ENCODE measurements at places on chromosomes 2 and 18. TPM values are rescaled to one million over a fixed set of nuclear protein-coding genes. Genes with fewer than 3 reads are reported as not detected.

DNA sequence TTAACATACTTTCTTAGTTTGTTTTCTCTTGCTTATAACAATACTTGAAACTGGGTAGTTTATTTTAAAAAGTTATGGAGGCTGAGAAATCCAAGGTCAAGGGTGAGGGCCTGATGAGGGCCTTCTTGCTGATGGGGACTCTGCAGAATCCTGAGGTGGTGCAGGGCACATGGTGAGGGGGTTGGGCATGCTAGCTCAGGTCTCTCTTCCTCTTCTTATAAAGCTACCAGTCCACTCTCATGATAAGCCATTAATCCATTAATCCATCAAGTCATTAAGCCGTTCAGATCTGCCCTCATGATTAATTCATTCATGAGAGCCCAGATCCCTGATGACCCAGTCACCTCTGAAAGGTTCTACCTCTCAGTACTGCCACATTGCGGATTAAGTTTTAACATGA, 21.4 kb downstream of the ALMS1 start:
- no peak for DNase-seq

DNA sequence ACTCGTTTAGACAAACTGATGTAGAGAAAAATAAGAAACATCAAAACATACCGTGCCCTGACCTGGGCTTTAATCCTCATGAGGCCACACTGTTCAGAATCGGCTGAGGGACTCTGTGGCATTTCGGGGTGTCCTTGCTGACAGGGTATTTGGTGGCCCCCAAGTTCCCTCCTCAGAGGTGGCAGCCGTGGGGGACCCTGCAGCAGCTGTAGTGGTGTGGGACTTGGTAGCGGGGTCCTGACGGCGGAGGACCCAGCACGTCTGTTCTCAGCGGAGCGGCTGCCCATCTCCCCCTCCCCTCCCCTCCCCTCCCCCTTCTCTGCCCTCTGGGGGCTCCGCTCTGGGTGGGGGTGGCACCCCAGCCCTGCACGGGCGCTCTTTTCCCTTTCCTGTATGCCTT, 18.4 kb downstream of the KCNG2 start:
- no peak for DNase-seq

DNA sequence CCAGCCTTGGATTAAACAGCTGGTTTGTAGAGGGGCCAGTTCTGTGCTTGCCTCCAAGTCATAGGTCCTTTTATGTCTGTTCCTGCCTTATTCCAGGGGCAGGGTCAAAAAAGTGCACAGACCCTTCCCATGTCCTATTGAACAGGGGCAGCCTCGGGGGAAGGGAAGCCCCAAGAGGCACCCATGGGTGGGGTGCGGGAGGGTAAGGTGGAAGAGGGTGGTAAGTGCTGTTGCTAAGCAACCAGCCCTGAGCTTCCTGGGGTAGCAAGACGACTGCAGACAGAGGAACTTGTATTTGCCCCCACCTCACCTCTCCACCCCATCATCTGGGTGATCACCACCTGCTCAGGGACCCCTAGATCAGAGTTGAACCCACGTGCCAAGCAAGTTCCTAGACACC, 7.7 kb downstream of the DNMT3A start:
- DNase-seq = no peak

DNA sequence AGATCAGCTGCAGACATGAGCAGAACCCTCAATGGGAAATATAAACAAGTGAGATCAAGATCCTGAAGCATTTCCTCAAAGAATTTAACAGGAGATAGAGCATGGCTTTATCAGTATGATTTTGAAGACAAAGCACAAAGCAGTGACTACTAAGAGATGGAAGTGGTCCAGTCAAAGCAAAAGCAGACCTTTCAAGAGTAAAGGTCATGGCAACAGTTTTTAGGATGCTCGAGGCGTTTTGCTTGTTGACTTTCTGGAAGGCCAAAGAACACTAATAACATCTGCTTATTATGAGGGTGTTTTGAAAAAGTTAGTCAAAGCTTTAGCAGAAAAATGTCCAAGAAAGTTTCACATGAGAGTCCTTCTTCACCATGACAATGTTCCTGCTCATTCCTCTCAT, 128.5 kb downstream of the KCNE4 start:
- DNase-seq = no peak

GRCh38 chr2:28662468-28663181, 89.0 kb upstream of the PPP1CB start:
- no peak for DNase-seq

- peak; percentile 90 for DNase-seq
These were observed 45.1 kb upstream of the SERTAD2 start for GRCh38 chr2:64698668-64699444.

- no peak for DNase-seq
These were observed 13.2 kb upstream of the KLHL30 start for GRCh38 chr2:238125127-238125885.

GRCh38 chr2:113716291-113716690, 40.2 kb downstream of the SLC35F5 start:
- no peak for DNase-seq

GRCh38 chr18:33594799-33595198, 16.8 kb downstream of the ASXL3 start:
- DNase-seq = no peak

DNA sequence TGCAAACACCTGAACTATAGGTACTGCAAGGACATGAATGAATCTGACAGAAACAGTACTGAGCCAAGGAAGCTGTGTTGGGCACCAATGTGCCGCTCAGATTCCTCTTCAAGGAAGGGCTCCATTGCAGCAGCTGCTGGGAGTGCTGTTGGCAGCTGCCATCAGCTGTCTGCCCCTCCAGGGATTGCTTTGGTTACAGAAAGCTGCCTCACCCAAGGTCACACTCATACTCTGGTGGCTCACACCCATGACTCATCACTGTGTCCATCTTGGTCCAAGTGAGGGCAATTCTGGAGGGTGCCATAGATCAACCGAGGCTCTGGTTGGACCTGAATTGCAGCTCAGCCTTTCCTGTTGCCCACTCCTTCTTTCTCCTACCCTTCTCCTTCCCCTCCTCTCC, 24.4 kb upstream of the TRPM8 start:
- DNase-seq = peak; percentile 2

DNA sequence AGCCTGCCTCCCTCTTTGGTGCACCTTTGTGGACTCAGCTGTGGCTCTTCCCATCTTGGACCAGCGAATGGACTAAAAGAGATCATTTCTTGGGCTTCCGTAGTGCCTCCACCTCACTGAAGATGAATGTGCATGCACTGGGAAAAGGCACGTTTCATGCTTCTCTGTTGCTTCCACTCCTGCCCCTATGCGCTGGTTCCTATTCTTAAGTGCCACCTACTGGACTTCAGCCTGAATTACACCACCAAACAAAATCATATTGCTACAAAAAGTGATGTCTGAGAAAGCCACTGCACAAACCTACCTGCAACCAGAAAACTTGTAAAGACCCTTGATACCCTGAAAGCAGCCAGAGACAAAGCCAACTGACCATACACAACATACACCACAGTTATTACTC, 695.6 kb downstream of the TSN start:
- DNase-seq = peak; percentile 62

GRCh38 chr2:177232098-177232704, 19.6 kb downstream of the HNRNPA3 start:
- no peak for DNase-seq

GRCh38 chr18:53946594-53946993, 277.9 kb downstream of the MBD2 start:
- no peak for DNase-seq

- DNase-seq = peak; percentile 5
These were observed 36.9 kb downstream of the REEP1 start for GRCh38 chr2:86300496-86300895.

DNA sequence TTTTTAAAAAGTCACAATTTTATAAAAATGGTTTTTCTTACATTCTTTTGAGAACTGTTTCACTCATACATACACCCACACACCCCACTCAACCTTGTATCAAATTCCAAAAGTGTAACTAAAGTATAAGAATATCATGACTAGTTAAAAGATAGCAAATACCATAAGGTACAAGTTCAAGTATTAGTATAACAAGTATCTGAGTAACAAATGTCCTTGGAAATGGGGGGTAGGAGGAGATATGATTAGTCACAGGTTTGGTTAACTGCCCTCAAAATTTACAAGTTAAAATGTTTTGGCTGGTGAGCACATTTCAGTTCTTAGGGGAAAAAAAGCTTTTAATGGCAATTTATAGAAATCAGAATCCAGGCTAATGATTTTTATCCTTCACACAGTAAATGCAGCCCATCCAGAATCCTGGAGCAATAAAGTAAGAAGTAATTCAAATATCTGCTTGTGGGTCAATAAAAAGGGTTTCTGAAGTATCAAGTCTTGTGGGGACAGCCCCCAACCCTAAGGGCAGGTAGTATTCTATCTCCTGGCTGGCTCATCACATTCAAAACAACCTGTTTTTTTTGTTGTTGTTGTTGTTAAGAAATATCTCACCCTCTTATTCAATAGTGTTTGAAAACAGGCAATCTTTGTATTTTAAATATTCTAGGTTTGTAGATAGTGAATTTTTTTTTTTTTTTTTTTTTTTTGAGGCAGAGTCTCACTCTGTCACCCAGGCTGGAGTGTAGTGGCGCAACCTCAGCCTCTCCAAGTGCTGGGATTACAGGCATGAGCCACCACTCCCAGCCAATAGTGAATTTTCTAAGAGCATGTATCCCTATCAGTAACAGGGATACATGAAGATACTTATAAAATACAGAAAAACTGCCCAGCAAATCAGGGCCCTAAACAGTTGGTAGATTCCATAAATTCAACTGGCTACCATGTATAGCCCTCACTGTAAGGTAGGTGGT, 14.5 kb downstream of the IAH1 start:
- DNase-seq = no peak

- DNase-seq = no peak
These were observed 24.9 kb upstream of the C1GALT1C1L start for GRCh38 chr2:43701111-43701510.

DNA sequence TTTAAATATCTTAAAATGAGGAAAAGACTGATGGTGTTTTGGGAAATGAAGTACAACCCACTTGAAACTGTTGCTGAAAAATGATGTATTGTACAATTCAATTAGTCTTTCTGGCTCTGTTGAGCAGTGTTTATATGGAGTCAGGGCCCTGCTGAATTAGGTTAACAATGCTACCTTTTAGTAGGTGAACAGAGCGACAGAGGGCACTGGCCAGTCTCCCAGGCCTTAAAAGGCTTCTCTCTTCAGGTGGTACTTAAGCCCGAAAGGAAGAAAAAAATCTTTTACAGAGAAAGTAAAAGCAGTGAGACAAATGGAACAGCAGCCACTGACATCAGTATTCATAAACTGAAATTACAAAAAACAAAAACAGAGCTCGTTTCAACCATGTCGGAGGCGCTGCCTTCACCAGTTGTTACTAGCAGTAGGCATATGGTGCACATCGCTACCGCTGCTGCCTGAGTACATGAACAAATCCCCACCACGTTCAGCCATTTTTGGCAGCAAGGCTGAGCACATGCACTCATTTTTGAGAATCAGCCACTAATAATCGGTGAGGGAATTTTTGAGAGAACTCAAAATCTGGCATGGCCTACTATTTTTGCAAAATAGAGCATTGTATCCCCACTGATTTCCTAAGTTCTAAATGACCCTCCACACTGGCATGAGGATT, 91.8 kb downstream of the PLEKHM3 start:
- DNase-seq = no peak

DNA sequence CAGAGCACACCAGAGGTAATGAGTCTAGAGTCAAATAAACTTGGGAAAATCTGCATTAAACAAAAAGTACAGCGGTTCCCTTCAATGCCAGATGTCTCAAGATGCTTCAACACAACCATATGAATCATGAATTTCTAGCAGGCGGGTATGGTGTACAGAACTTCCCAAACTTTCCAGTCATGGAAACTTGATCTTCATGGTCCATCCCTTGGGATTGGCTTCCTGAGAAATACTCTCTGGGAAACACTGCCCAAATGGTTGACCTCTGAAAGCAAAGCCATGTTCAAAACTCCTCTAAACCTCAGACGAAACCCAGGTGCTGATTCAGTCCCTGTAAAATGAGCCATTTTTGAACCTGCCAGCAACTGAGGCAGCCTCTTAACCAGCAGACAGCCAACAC, 16.4 kb upstream of the TMEM247 start:
- no peak for DNase-seq

GRCh38 chr2:18540872-18541271, 19.6 kb downstream of the RDH14 start:
- DNase-seq = no peak

- no peak for DNase-seq
These were observed 52.6 kb upstream of the NFU1 start for GRCh38 chr2:69489793-69490192.

- DNase-seq = no peak
These were observed 73.6 kb downstream of the TMEM17 start for GRCh38 chr2:62432407-62432806.

DNA sequence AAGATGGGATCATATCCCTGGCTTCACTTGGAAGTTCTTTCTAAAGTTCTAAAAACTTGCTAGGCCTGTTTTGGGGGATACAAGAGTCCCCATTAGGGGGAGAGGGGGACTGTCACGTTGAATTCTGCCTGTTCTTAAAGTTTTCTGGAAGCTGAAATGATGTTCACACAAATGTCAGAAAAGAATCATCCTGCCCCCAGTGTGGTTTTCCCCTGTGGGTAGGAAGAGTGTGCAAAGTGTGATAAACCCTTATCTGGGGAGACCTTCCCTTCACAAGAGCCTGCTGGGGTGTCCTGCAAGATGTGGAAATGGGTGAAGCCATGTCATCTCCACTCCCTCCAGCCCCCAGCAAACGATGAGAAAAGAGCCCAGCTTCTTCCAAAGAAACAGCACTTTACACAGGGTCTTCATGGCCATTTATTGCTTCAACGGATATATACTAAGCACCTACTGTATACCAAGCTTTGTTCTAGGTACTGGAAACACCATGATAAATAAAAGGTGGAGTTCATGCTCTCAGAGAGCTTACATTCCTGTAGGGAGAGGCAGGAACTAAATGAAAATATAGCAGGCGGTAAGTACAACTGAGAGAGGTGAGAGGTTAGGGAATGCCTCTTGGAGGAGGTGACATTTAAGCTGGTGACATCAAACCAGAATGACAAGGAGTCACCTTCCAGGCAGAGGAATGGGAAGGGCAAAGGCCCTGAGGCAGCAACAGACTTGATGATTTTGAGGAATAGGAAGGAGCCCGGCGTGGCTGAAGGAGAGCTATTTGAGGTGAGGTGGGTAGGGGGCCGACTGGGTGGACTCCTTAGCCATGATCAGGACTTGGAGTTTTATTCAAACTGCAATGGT, 1.6 kb downstream of the MFSD2B start:
- no peak for DNase-seq

SLC19A3 gene
- total RNA-seq = not detected

CNGA3 gene
- not detected for total RNA-seq

PLGLB1 gene
- total RNA-seq = 0.17 TPM

LRRC30 gene
- not detected for total RNA-seq

CCDC68 gene
- 0.08 TPM for total RNA-seq

ADNP2 gene
- total RNA-seq = 23.7 TPM

ANKRD53 gene
- total RNA-seq = 0.03 TPM

TUBA3D gene
- 2.9 TPM for total RNA-seq

CHST10 gene
- total RNA-seq = 18.0 TPM

EVA1A gene
- total RNA-seq = 142 TPM

G6PC2 gene
- not detected for total RNA-seq

CYS1 gene
- 0.05 TPM for total RNA-seq

CYB5A gene
- 37.6 TPM for total RNA-seq

UGT1A10 gene
- total RNA-seq = not detected

IL1RL2 gene
- total RNA-seq = not detected

VIT gene
- total RNA-seq = not detected

REG1B gene
- not detected for total RNA-seq

HOXD12 gene
- 0.10 TPM for total RNA-seq

GMCL1 gene
- 11.0 TPM for total RNA-seq

Data from HT1080 (cell line).